ENCODE measurements at places on chromosomes 12 and 14.

GRCh38 chr12:30989754-30990153 lies 63.2 kb downstream of the TSPAN11 start:
- DNase-seq, result no peak

GRCh38 chr14:55353686-55354467 lies 57.8 kb downstream of the ATG14 start:
- no peak for DNase-seq

- DNase-seq, result no peak
Measured at GRCh38 chr12:60832290-60832689, 1236.5 kb downstream of the SLC16A7 start.

DNA sequence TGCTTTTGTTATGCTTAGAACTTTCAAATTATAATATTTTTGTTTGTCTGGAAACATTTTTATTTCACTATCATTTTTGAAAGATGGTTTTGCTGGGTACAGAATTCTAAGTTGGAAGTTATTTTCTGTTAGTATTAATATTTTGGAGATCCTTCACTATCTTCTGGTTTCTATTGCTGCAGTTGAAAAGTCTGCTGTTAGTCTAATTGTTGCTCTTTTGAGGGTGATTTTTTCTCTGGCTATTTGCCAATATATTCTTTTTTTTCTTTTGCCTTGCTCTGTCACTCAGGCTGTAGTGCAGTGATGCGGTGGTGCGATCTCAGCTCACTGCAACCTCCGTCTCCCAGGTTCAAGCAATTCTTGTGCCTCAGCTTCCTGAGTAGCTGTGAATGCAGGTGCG lies 28.2 kb upstream of the ARID2 start:
- no peak for DNase-seq

- no peak for DNase-seq
Measured at GRCh38 chr12:75908961-75909605, 122.5 kb downstream of the PHLDA1 start.

GRCh38 chr14:31702130-31702529 lies 140.9 kb downstream of the NUBPL start:
- no peak for DNase-seq

DNA sequence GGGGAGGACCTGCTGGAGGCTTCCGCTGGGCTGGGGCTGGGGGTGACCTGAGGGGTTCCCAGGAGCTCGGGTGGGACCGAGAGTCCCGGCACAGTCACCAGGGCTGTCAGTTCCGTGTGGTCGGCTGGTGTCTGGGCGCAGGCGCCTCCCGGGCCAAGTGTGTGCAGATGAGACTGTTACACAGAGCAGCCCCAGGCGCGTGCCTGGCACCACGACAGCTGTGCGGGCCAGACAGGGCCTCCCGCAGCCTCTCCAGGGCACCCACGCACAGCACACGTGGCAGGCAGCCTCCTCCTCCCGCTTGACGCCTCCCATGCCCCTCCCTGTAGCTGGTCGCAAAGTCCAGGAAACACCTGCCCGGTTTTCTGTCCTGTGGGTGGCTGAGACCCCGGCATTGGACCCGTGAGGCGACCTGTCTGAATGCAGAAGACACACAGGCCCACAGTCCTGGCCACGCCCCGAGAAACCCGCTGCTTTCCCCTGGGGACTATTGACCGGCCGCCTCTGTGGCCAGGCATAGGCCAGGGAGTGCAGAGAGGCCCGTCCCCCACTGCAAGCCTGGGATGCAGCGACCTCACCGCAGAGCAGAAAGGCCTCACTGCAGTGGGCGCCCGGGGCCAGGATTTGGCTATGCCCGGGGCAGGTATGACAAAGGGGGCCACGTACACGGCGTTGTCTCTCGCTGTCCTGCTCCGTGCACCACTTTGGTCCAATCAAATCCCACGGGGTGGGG lies 12.1 kb upstream of the GALNT9 start:
- DNase-seq, result no peak

GRCh38 chr12:124910561-124911478 lies 3.6 kb downstream of the UBC start:
- DNase-seq, result no peak

DNA sequence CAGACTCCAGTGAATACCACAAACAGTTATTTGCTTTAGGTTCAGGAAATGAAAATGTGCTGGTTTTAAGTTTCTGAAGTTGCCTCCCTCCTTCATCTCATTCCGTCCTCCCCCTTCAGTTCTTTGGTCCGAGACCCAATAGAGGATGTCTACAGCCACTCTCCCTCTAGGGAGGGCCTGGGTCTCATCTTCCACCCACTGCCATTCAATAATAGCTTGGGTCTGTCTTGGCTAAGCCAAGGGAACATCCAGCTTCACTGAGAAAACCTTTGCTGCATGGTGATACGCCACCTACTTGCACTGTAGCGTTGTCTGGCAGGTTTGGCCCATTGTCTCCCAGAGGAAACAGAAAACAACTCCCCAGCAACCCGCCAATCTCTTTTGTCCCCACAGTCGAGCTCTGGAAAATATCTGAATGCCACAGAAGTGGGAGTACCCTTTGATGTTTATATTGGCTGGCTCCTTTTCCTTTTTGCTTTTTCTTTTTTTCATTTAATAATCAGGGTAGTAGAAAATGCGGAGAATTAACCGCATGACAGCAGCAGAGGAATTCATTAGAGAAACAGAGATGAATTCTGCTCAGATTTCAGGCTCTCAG lies 380.1 kb downstream of the RAD51B start:
- DNase-seq, result no peak

DNA sequence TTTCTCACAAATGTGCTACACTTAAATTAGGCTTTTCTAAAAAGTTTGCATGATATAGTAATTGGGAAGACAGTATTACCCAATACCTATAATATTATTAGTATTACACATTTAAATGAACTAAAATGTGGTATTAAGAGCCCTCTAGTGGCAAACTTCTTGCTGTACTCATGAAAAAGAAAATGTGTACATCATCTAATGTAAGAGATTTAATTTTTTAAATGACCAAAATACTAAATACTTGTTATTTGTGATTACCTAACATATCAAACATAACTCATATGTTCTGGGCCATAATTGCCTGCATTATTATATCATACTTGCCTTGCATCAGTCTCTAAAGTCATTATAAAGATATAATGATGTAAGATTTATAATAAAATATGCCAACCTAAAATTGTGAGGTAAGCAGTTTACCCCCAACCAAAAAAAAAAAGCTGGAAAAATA lies 64.2 kb downstream of the DNAI7 start:
- no peak for DNase-seq

DNA sequence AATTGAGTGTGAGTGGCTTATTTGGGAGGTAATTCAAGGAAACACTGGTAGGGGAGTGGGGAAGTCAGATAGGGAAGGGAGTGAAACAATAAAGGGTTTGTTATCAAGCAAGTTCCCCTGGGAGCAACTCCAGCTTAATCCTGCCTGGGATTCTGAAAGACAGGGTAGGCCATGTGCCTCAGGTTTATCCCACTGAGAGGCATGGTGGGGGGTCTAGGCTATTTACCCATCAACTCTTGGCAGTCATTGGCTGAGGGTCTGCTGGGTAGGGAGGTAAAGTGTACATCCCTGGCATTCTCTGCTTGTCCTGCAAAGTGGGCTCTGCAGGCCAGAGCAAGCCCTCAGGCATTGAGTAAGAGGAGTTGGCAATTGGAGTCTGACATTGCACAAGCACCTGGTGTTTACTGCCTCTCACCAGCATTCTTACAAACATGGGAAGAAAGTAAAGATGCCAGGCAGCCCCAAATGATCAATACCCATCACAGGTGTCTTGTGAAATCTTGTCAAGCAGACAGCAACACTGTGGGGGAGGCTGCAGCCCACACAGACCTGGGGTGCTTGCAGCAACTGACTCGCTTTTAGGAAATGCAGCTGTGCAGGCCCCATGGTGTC lies 169.3 kb downstream of the KTN1 start:
- no peak for DNase-seq

DNA sequence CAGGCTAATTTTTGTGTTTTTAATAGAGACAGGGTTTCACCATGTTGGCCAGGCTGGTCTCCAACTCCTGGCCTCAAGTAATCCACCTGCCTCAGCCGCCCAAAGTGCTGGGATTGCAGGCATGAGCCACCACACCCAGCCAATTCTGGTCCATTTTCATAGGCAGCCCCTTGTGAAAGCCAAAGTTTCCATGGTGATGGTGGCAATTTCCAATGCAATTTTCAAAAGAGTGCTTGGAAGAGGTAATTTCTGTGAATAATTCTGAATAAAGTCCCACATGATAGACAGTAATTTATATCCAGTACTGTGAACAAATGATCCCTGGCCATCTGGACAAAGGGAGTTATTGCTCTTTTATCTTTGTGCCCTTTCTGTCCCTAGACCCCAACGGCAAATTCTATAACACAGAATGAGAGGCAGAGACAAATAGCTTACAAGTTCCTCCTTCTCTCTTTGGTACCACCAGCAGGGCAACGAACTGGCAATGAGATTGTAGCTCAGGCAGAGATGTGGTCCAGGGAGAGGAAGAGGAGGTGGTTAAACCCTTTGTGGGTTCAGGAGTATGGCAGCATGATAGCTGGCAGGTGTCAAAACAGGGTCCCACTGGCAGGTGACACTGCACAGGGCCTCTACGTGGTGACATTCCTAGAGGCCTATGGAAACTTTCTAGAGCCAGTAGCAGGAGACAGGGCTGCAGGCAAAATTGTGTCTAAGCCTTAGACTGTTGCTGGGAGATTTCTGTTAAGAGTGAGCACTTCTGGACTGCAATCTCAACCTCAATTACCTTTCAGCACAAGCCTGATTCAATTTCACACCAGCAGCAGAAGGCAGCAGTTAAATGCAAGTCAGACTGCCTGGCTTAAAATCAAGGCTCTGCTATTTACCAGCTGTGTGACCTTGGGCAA lies 46.5 kb downstream of the NT5DC3 start:
- DNase-seq, result no peak

GRCh38 chr14:23376482-23377197 lies at the start of gene CMTM5:
Gene CMTM5, plus strand, starts transcription at chr14:23377046. Its CDS starts 206 bp downstream, at chr14:23377252.
- DNase-seq, result no peak

DNA sequence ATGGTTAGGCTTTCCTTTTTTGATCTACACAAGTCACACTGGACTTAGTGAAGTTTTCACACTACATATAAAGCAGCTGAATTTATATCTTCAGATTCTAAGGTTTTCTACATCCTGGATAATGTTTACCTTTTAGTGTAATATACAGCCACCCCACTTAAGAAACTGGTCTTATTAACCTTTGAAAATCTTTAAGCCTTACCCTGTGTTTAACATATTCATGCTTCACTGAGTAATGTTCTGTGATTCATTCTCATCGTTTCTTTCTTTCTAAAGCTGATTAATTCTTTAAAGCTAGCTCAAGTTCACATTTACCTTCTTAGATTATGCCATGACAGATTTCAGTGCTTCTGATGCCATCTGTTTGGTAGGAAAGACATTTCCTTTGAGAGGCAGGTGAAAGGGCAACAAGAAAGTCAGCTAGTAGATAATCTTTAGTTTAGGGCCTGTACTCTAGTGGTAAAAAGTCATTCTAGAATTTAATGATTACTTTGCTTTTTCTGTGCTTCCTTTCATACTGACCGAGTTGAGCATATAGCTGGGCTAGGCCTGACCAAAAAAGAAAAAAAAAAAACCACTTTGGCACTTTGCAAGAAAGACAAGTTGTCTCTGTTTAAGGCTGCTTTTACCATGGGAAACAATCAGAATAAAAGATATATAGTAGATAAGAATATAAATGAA lies 690.9 kb upstream of the FBXO33 start:
- DNase-seq, result no peak

- DNase-seq, result no peak
Measured at GRCh38 chr14:83019744-83020414, 1486.2 kb upstream of the SEL1L start.

DNA sequence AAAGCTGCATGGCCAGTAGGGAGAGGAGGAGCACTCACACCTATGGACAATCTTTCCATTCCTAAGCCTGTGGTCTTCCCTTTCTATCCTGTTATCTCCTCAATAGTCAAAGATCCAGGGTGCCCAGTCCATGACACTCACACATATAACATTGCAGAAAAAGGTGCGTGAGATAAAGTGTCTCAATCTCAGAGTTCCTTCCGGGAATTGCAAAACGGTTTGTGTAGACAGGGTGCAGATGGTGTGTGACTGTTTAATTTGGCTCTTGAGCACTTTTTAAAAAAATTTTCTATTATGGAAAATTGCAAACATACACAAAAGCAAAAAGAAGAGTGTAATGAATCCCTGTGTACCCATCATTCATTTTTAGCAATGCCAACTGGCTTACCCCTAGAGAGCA lies 1493.6 kb downstream of the AACS start:
- no peak for DNase-seq

- no peak for DNase-seq
Measured at GRCh38 chr12:56634242-56634836, 4.2 kb upstream of the BAZ2A start.

- no peak for DNase-seq
Measured at GRCh38 chr12:129489100-129489676, 414.6 kb downstream of the TMEM132D start.

DNA sequence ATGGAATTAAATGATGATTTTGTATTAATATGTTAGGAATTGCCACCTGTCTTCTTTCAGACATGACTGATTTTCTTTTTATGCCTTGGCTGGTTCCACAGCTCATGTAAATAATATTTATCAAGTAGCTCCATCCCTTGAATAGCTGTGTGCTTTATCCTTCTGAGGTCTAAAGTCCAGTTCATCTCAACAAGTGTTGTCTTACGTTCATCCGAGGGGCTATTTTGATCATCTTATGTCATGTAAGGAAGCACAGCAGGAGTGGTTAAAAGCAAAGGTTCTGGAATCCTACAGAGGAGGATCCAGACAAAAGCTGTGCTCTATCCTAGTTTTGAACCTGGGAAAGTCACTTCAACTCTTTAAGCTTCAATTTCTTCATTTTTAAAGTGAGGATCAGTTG lies 123.7 kb upstream of the ATP2B1 start:
- DNase-seq, result no peak

- DNase-seq, result no peak
Measured at GRCh38 chr12:22874151-22874550, 249.2 kb downstream of the ETNK1 start.

- no peak for DNase-seq
Measured at GRCh38 chr12:67761566-67761965, 113.0 kb downstream of the DYRK2 start.

- DNase-seq, result no peak
Measured at GRCh38 chr12:116382686-116383530, 105.4 kb upstream of the MED13L start.

DNA sequence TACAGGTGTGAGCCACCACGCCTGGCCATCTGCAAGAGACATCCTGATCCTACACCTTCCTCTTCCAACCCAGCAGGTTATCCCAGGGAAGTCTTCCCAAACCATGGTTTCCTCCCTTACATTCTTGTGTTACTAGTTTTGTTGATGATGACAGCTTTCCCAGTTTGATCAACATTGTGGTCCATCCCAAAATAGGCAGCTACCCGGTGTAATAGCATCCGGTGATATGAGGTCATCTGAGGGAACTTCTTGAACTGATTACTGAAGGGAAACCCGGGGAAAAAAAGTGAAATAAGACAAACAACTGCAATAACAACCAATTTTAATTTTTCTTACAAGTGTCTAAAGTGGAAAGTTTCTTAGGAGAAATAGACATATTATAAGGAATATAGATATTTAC lies 45.3 kb upstream of the STAC3 start:
- DNase-seq, result no peak
